ENCODE measurements at places on chromosomes 2 and 18.

GRCh38 chr2:173048897-173049661 lies 26.6 kb upstream of the MAP3K20 start:
- peak overlapping the region; percentile 71 for H3K27ac ChIP-seq
- DNase-seq: peak; percentile 99
- H3K27me3 ChIP-seq: no peaks in the 10 kb centered on the region
- H3K4me1 ChIP-seq: peaks cover 20% of the 10 kb centered on the region
- no peaks in the 10 kb centered on the region for H3K36me3 ChIP-seq

DNA sequence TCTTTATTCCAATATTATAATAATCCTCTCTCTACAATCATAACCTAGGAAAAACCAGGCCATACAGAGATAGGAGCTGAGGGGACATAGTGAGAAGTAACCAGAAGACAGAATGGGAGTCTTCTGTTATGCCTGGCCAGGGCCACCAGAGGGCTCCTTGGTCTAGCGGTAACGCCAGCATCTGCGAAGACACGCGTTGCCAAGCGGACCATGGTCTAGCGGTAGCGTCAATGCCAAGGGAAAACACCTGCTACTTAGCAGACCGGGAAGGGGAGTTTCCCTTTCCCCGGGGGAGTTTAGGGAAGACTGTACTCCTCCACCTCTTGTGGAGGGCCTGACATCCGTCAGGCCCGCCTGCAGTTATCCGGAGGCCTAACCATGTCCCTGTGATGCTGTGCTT lies 36.6 kb downstream of the ARL6IP6 start:
- H3K27ac ChIP-seq: no peak overlapping the region
- H3K27me3 ChIP-seq: no peaks in the 10 kb centered on the region
- no peak overlapping the region for H3K4me3 ChIP-seq
- no peaks in the 10 kb centered on the region for H3K36me3 ChIP-seq
- peak; percentile 6 for DNase-seq
- H3K4me1 ChIP-seq: no peaks in the 10 kb centered on the region

GRCh38 chr18:25346561-25346960 lies 5.4 kb downstream of the ZNF521 start:
- H3K36me3 ChIP-seq: no peaks in the 10 kb centered on the region
- peaks cover 12% of the 10 kb centered on the region for H3K4me1 ChIP-seq
- no peaks in the 10 kb centered on the region for H3K27me3 ChIP-seq
- H3K4me3 ChIP-seq: no peak overlapping the region
- DNase-seq: no peak

- H3K36me3 ChIP-seq: no peaks in the 10 kb centered on the region
- DNase-seq: no peak
- H3K27me3 ChIP-seq: no peaks in the 10 kb centered on the region
- H3K27ac ChIP-seq: no peak overlapping the region
These were observed 330.4 kb upstream of the FAM98A start for GRCh38 chr2:33929467-33929866.

GRCh38 chr2:167944825-167945659 lies 302.4 kb downstream of the STK39 start:
- no peak overlapping the region for H3K4me3 ChIP-seq
- no peaks in the 10 kb centered on the region for H3K36me3 ChIP-seq
- no peak overlapping the region for H3K27ac ChIP-seq
- H3K27me3 ChIP-seq: no peaks in the 10 kb centered on the region
- no peak for DNase-seq

GRCh38 chr2:242004902-242005230 lies 135.3 kb downstream of the RTP5 start:
- H3K4me3 ChIP-seq: no peak overlapping the region
- H3K36me3 ChIP-seq: no peaks in the 10 kb centered on the region
- no peak for DNase-seq
- H3K4me1 ChIP-seq: no peaks in the 10 kb centered on the region
- H3K27ac ChIP-seq: no peak overlapping the region
- no peaks in the 10 kb centered on the region for H3K27me3 ChIP-seq

DNA sequence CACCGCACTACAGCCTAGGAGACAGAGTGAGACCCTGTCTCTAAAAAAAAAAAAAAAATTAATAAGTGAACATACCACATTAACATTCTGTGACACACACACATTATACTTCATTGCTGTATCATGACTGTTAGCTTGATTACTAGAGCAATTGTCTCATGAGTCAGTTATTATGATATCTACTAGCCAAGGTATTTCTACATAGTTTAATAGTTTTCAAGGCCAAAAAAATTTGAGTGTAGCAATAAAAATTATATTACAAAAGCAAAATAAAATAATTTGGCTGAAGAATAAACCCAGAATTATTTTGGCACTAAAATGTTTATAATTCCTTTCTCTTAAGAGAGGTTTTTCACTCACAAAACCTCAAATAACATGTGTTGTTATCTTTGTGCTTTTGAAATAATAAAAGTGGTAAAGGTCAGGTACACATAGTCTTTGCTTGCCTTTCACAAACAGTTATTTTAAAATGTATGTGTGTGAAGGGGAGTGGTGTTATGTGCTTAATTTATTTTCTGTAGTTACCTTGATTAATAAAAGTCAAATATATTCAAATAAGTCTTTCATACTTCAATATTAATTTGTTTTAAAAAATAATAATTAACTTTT lies 136.9 kb upstream of the SPOPL start:
- H3K4me1 ChIP-seq: no peaks in the 10 kb centered on the region
- no peak overlapping the region for H3K27ac ChIP-seq
- H3K27me3 ChIP-seq: no peaks in the 10 kb centered on the region
- no peaks in the 10 kb centered on the region for H3K36me3 ChIP-seq
- peak; percentile 77 for DNase-seq
- no peak overlapping the region for H3K4me3 ChIP-seq

- H3K27me3 ChIP-seq: no peaks in the 10 kb centered on the region
- DNase-seq: peak; percentile 35
- peaks cover 9% of the 10 kb centered on the region for H3K36me3 ChIP-seq
- no peak overlapping the region for H3K4me3 ChIP-seq
- H3K4me1 ChIP-seq: peaks cover 32% of the 10 kb centered on the region
These were observed 19.4 kb downstream of the SFTPB start for GRCh38 chr2:85648619-85649018.

GRCh38 chr2:26979741-26980140 lies 9.3 kb downstream of the MAPRE3 start:
- H3K36me3 ChIP-seq: no peaks in the 10 kb centered on the region
- H3K27me3 ChIP-seq: no peaks in the 10 kb centered on the region
- no peak overlapping the region for H3K27ac ChIP-seq
- H3K4me3 ChIP-seq: no peak overlapping the region
- H3K4me1 ChIP-seq: peaks cover 2% of the 10 kb centered on the region

- no peaks in the 10 kb centered on the region for H3K36me3 ChIP-seq
- H3K4me3 ChIP-seq: no peak overlapping the region
- no peak overlapping the region for H3K27ac ChIP-seq
- H3K27me3 ChIP-seq: no peaks in the 10 kb centered on the region
These were observed 104.3 kb upstream of the GRB14 start for GRCh38 chr2:164725542-164725941.

Measured in fibroblast of lung (primary cell).